ENCODE measurements at places on chromosomes 2 and 18.
A peak's percentile ranks its signal among the peaks of the same experiment; 100 is the strongest.

DNA sequence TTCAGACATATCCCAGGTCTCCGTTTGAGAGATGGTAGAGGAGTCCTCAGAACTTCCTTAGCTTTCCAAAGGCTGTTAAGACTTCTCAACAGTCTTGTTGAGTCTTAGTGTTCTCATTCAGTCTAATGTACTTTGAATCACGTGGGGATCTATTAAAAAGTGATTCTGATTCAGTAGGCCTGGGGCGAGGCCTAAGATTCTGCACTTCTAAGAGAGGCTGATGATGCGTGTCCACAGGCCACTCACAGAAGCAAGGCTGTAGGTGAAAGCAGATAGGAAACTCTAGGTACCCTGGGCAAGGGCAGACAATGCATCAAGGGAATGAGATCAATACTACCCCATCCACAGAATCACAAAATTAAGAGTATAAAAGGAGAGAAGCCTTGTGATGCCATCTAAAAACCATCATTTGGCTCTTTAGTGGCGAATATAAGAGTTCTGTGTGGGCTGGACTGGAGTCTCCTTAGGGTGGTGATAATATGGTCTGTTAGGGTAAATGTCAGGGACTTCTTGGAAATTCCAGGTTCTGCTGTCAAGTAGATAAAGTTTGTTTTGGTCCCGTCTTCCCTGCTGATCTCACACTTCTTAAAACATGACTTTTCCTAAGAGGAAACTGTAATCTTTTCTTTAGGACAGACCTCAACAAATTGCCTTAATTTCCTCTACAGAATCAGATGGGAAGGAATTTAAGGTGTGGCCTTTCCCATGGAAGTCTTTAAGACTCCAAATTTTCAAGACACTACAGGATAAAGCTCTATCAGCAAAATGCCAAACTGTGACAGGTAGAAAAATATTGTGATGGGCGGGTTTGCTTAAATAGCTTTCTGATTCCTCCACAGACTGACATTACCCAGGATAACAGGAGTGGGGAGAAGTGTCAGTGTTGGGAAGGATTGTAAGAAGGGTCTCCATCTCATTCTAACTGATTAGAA, 45.7 kb upstream of the NEMP2 start:
- no peak for DNase-seq

DNA sequence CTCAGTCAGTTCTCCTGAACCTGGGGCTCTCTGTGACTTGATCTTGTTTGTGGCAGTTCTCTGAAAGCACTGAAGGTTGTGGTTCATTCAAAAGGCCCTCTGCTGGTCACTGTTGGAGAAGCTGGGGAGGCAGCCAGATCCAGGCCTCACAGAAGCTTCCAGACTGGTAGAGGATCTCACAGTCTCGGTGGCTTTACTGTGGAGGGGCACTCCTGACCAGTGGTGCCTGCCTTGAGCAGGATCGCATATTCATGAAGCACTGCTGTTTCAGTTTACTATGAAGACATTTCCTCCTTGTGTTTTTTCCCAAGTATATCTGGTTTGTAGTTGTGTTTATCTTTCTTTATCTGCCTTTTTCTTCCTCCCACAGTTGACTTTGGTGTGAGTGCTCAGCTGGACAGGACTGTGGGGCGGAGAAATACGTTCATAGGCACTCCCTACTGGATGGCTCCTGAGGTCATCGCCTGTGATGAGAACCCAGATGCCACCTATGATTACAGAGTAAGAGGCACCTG, 133.9 kb downstream of the MAP4K4 start:
- DNase-seq, result peak; percentile 73

GRCh38 chr2:159600752-159601151, 15.6 kb downstream of the BAZ2B start:
- peak; percentile 80 for DNase-seq

- DNase-seq, result no peak
These were observed 229.5 kb downstream of the PIEZO2 start for GRCh38 chr18:10919851-10920250.

DNA sequence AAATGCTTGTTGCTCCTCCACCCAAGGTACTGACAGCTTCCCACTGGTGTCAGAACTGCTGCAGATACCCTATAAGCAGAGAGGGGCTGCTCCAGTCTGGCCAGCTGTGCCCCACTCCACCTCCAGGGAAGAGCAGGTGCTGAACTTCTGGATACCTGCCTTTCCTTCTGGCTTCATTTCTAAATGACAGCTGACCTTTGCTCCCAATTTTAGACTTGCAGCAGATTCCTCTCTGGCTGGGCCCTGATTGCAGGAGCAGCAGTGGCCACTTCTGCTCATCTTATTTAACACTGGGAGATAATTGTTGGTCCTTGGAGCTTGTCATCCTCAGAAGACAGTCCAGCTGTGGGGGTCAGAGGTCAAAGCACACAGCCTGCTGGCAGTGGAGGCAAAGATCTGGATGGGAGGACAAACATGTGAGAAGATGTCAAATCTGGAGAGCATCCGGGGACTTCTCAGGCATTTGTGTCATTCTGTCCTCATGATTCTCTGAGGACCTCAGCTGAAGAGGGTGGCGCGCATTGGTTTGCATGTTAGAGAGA, 38.9 kb downstream of the SETBP1 start:
- DNase-seq, result no peak

- DNase-seq, result peak; percentile 51
These were observed 66.8 kb downstream of the CCDC138 start for GRCh38 chr2:108853421-108853820.

- DNase-seq, result peak; percentile 9
These were observed 3.6 kb upstream of the OTOS start for GRCh38 chr2:240143801-240144648.

DNA sequence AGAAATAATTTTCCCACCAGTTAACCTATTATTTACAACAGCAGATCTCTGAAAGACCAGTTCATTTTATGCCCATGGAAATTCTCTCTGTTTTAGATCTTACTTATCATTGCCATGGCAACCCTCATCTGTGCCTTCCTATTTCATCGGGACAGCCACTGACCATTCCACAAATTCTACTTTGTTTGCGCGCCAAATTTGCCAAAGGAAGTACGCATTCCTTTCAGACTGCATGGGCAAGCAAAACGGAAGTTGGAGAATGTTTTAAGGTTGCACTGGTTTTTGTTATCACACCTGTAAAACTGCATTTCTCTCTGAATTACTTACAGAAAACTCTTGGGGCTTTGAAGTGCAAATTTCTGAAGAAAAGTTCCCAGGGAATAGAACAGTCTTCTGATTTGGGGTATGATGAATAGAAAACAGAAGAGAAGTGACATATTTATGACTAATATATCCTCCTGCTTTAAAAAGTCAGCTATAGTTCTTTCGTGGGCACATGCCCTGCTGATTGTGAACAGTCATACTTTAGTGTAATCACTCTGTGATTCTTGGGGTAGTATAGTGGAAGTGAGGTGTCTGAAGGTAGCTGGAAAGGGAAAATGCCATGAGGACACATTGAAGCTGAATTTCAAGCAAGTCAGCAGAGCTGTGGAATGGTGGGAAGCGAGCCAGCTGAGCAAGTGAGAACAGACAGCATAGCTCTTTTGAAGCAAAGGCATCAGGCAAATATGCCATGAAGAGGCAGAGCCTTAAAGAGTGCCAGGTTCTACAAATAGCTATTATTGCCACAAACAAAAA, 20.9 kb downstream of the NETO1 start:
- DNase-seq, result peak; percentile 19

DNA sequence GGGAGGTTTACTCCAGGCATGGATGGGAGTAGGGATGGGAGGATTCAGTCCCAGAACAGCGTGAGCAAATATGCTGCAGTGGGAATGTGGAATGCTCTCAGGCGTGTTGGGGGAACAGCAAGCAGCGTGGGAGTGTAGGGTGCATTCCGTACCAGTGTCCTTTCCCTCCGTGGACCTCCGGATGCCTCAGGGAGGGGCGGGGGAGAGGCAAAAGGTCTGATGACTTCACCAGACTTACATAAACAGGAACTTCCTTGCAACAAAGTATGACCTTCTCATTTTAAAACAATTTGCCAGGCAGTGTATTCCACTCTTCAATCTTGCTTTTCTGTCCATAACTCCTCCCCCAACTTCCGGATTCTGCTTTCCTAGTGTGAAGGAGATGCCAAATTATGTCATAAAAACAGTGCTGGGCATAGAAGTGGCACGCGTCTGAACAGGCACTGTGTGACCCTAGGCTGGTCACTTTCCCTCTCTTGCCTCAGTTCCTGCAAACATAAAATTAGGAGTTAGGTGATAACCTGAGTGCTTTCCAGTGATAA, 36.9 kb downstream of the RPL37A start:
- peak; percentile 89 for DNase-seq

DNA sequence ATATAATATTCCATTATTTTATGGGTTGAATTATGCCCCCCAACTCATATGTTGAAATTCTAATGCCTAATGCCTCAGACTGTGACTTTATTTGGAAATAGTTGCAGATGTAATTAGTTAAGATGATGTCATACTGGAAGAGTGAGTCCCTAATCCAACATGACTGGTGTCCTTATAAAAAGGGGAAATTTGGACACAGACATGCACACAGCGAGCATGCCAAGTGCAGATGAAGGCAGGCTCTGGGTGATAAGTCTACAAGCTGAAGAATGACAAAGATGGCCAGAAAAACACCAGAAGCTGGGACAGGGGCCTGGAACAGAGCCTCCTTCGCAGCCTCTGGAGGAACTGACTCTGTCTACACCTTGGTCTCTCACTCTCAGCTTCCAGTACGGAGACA, 10.0 kb upstream of the ASAP2 start:
- no peak for DNase-seq

GRCh38 chr2:182077448-182078142, 91.9 kb downstream of the PPP1R1C start:
- peak; percentile 61 for DNase-seq

GRCh38 chr2:66462501-66462825, 27.5 kb downstream of the MEIS1 start:
- DNase-seq, result no peak

GRCh38 chr18:33210575-33211189, 229.8 kb downstream of the CCDC178 start:
- DNase-seq, result no peak

DNA sequence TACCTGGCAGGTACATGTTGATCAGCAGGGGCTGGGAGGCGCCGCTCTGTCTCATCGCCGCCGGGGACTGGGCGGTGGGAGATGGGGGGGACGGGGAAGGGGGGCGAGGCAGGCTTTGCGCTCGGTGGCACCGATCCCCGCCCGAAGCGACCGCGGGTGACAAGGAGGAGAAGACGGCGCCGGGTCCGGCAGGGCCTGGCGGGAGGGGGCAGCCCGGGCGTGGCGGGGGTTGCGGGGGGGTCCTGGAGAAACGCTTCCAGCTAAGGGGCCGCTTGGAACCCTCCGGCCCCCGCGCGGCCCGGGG, at the start of gene FEV:
Gene FEV, minus strand, starts transcription at position 164 of the 304 bp plus-strand sequence. Its CDS starts 109 bp downstream, at position 55.
- DNase-seq, result no peak

DNA sequence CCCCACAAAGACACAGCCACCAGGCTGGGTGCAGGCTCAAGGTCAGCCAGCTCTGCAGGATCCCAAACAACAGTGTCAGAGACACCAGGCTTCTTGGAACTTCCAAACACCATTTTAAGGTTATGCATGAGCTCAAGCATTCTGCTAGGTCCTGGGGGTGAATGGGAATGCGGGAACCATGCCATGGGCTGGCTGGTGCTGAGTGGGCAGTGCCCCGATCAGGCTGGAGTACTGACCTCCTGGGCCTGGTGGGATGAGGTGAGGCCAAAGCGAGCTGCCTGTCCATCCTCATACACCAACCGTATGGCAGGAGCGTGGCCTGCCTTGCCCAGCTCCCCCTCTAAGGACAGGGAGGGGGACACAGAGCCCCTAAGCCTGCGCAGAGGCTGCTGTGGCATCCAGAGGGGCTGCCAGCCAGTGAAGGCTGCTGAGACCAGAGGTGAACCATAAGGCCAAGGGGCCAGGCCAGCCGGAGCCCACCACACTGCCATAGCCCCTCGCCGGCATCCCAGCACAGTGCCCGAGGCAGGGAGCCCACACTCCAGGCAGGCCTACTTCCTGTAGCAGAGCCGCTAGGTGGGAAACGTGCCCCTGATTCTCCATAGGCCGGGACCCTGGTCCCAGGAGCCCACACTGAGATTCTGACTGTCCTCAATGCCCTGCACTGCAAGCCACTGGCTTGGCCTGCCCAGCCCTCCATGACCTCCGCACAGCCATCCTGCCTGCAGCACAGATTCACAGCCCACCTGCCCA, 135.0 kb downstream of the HDAC4 start:
- peak; percentile 7 for DNase-seq

- no peak for DNase-seq
These were observed 14.6 kb downstream of the G6PC2 start for GRCh38 chr2:168915441-168916330.

- no peak for DNase-seq
These were observed 191.0 kb upstream of the CCDC150 start for GRCh38 chr2:196448407-196449079.

DNA sequence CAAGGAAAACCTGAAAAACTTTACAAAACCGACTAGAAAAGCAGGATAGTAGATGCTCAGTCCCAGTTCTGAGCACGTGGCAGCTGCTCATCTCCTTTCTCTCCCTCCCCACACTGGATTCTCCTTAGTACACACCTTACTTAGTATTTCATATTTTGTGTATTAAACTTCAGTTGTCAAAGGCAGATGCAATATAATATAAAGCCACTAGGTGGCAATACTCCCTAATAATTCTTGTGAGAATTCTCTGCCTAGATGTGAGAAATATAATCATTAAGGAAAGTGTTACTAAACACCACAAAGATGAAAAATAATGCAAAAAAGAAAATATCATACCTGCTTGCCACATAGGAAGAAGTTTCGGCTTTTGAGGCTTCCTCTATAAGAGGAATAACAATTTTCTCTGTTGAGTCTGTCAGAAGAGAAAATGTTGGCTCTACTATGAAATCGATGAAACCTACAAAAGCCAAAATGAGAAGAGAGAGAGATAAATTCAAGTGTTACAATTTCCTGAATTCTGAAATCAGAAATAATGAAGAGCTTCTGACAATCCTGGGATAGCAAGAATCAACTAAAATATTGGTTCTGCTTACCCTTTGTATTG, 200.6 kb downstream of the PPP1R1C start:
- DNase-seq, result peak; percentile 9

- DNase-seq, result no peak
These were observed 92.4 kb downstream of the NCK2 start for GRCh38 chr2:105836840-105837692.

GRCh38 chr2:11502740-11503292, 31.0 kb upstream of the GREB1 start:
- DNase-seq, result peak; percentile 14

- DNase-seq, result peak; percentile 92
These were observed at the start of gene TXNL1 for GRCh38 chr18:56638232-56639103. TSS of gene TXNL1 (minus strand) at chr18:56638592. CDS start at chr18:56638440, 152 bp downstream.

DNA sequence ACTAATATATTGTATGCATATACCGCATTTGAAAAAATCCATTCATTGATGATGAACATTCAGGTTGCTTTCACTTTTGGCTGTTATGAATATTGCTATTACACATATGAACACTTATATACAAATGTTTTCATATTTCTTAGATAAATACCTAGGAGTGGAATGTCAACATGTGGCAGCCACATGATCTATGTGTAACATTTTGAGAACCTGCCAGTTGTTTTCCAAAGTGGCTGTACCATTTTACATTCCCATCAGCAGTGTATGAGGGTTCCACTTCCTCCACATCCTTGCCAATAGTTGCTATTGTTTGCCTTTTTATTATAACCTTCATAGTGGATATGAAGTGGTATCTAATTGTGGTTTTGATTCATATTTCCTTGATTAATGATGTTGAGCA, 40.5 kb downstream of the CCDC85A start:
- DNase-seq, result no peak

Measured in NCI-H226 (cell line).